ENCODE measurements at places on chromosomes 16 and 17.

DNA sequence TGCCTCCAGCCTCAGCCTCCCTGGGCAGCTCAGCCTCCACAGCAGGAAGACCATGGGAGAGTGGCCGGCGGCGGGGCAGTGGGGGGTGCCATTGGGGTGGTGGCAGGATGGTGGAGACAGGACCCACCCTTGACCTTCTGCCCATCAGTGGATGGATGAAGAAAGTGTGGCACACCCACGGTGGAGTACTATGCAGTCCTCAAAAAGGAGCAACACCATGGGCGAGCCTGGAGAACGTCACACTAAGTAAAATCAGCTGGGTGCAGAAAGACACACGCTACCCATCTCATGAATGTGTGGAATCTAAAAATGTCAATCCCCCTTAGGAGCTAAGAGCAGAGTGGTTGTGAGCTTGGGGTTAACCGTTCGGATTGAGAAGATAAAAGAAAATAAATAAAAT is 34.8 kb upstream of the ACSF3 start:
- no peak for DNase-seq

DNA sequence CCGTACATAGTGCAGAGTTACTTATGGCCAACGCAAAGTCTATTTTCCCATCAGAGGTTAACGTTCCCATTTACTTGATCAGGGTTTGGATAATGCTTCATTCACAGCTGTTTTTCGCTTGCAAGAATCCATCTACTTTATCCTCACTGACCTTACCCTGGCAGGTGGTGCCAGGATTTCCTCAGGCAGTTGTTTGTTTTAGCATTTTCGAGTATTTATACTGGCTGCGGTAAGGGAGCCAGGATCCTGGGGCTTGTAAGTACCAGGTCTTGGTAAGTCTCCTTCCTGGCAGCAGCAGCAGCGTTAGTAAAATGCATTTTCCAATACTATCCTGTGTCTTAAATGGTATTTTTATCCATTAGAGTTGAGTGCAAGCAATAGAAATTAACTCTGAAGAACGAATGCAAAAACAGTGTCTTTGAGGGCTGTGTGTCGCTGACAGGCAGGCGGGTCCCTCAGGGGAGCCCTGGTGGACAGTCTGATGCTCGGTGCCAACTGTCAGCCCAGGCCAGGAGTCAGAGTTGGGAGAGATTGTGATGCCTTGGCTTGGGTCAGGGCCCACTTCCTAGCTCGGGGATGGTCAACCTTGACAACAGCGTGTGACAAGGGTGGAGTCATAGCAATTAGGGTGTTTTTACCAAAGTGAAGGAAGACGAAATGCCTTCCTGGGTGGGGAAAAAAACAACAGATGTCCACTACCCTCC is 92.4 kb upstream of the HSBP1 start:
- DNase-seq = no peak

GRCh38 chr16:7372095-7372494 is 39.5 kb downstream of the RBFOX1 start:
- no peak for DNase-seq

DNA sequence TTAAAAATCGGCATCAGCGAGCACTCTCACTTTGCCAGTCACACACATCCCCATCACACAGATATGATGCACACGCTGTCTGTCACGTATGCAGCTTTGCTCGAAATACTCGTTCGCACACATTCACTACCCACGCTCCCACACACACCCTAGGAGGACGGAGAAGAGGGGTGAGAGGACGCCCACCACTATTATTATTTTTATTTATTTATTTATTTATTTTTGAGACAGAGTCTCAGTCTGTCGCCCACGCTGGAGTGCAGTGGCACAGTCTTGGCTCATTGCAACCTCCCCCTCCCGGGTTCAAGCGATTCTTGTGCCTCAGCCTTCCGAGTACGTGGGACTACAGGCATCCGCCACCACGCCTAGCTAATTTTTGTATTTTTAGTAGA is 30.4 kb downstream of the HASPIN start:
- no peak for DNase-seq

DNA sequence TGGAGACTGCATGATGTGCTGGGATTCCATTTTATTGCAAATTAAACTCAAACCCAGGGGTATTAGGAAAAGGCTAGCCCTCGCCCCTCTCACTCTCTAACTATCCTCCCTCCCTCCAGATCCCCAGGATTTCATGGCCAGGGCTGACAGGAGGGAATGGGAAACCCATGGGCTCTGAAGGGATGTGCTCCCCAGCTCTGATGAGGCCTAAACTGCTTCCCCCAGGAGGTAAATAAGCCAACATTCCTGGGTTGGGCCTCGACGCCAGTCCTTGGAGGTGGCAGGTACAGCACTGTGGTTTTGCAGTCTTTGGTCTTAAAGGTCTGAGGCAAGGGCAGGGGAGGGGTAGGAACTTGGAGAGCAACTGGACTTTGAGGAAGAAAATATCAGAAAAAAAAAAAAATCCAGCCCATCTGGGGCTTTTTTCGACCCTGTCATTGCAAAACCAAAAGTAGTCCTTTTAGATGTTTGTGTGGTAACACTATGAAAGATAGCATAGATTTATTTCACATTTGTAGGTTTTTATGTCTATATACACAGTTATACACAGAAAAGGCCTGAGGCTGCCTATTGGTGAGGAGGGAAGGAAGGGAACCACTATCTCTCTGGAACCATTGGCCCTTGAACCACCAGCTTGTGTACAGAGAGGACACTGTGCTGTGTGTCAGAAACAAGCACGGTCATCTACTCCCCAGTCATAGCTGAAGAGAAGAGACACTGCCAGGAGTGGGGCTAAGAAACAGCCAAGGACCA is 12.0 kb downstream of the C17orf113 start:
- DNase-seq = no peak

- no peak for DNase-seq
These were observed 46.8 kb downstream of the FOXK2 start for GRCh38 chr17:82566129-82566960.

DNA sequence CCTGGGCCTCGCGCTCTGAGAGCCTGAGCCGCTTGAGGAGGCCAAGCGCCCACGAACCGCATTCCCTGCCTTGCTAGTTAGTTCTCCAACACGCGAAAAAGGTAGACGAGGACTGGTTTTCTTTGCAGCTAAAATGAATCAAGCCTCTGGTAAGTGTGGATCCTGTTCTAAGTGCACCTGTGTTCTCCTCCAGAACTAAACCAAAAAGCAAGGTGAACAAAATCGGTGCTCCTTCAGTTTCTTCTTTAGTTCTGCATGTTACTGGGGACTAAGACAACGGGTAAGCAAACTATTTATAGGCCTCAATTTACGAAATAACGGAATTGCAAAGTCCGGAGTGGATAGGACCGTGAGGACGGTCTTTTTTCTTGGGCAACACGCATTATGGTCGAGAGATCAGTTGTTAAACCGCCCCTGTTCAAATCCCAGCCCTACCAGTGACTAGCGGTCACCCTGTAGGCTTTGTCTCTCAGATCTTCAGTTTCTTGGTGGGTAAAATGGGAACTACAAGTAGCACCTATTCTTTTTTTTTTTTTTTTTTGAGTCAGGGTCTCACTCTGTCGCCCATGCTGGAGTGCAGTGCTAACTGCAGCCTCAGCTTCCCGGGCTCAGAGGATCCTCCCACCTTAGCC is 993 bp upstream of the ANKRD11 start:
- DNase-seq = no peak

GRCh38 chr16:56480776-56481467 is 29.6 kb downstream of the OGFOD1 start:
- no peak for DNase-seq

DNA sequence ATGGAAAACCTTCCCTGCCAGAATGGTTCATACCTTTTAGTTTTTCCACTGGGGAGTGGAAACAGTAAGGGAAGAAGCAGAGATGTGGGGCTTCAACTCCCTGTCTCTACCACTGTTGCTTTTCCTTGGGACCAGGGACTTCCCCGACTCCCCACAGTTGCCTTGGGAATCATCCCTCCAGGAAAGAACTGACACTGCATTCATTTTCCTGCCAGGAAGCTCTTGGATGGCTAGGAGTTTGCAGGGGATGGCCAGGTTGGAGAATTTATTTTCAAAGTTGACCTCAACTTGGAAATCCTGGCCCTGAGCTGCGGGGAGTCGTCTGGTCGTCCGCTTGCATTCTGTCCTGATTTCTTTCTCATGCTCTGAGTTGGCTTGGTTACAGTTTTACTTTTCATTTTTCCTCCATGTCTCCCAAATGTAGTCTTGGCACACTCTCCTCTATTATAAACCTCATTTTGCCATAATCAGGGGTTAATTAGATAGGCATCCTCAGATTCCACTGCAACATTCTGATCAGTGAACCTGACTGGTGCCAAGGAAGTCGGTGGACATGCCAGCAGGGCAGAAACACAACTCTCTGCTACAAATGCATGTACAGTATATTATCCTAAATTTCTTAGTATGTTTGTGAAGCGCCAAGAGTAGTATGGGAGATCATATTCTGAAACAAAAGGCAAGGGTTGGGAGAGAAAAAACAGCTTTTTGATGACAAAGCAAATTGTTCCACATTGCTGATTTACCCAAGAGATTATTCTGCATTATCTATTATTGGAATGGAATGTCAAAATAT is 220.5 kb upstream of the XYLT1 start:
- peak; percentile 48 for DNase-seq

Measured in right forelimb (tissue), 1 donor.